Activated naive CD4-positive, alpha-beta T cell treated with anti-CD3 and anti-CD28 coated beads, Interleukin-2, amount 50 U/mL, for 72 hours (primary cell): ENCODE measurements at places on chromosomes 13 and 19. TPM values are rescaled to one million over a fixed set of nuclear protein-coding genes. Genes with fewer than 3 reads are reported as not detected.

Gene B3GNT8
- total RNA-seq = 0.55 TPM

- DNase-seq = no peak
These were observed 141.0 kb downstream of the POSTN start for GRCh38 chr13:37457612-37458011.

- no peak for DNase-seq
These were observed 38.6 kb upstream of the GAS6 start for GRCh38 chr13:113902481-113902880.

GRCh38 chr19:14669940-14670339, 4.7 kb downstream of the ADGRE3 start:
- DNase-seq = no peak
